ENCODE measurements at places on chromosomes 1 and 21.
A peak's percentile ranks its signal among the peaks of the same experiment; 100 is the strongest.

DNA sequence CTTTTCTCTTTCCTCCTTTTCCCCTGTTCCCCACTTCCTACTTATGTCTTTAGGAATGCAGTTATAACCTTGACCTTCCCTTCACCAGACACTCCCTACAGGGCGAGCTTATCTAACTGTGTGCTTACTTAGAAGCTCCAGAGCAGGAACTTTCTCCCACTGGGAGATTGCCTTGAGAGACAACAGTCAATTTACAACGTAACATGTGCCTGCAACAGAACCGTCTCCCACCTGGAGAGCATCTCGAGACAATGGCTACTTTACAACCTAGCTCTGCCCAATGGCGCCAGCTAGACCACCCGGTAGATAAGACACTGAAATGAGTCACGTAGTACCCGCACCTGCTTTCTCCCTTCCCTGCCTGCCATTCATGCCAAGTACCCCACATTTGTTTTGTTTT, 16.7 kb downstream of the HMGN1 start:
- no peak for DNase-seq

DNA sequence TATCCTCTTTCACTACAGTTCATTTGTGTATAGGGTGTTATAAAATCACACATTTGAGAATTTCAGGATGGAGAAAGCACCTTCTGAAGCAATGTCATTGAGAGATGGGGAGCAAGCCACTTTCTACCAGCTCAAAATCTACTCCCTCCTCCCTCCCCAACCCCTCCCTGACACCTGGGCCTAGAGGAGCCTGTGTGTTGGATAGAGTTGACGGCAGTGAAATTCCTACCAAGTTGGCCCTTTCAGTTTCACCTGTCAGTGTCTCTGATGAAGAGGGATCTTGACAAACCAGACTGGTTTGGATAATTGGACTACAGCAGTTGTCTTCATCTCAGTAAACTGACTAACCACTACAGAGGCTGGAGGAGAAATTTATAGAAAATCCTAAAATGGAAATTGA, 125.0 kb upstream of the HOOK1 start:
- no peak for DNase-seq

- no peak for DNase-seq
Measured at GRCh38 chr21:44710756-44711326, 531 bp downstream of the TSPEAR start.

DNA sequence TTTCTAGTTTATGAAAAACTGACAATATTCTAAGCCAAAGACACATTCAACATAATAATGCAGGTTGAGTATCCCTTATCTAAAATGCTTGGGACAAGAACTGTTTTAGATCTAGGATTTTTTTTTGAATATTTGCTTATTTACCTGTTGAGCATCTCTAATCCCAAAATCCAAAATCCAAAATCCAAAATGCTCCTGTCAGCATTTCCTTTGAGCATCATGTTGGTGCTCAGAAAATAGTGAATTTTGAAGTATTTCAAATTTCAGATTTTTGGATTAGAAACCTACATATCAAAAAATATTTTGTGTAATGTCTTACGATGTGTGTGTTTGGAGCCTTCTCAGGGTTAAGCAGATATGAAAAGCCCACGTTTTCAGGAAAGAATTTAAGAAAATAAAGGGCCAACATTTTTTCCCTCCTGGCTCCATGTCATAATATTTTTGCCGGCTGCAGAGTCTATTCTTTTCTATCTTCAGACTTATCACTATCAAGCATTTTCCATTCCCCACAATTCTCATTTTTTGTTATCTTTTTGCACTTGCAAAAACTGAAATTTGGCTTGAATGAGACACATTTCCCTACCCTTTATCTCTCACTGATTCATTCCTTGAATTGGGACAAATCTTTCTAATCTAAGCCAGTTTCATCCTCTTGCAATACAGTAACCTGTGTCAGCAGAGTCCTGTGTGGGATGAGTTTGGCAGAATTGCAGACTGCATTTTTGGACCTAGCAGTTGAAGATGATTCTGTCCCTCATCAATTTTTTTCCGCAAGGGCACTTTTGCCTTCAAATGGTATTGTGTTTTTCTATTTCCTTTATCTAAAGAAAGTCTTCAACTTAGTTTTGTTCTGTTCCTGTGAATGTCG, 233.9 kb downstream of the DISC1 start:
- no peak for DNase-seq

- DNase-seq: no peak
Measured at GRCh38 chr1:64882574-64883255, 83.6 kb downstream of the JAK1 start.

GRCh38 chr1:47693115-47693514, 255.3 kb downstream of the FOXD2 start:
- no peak for DNase-seq

DNA sequence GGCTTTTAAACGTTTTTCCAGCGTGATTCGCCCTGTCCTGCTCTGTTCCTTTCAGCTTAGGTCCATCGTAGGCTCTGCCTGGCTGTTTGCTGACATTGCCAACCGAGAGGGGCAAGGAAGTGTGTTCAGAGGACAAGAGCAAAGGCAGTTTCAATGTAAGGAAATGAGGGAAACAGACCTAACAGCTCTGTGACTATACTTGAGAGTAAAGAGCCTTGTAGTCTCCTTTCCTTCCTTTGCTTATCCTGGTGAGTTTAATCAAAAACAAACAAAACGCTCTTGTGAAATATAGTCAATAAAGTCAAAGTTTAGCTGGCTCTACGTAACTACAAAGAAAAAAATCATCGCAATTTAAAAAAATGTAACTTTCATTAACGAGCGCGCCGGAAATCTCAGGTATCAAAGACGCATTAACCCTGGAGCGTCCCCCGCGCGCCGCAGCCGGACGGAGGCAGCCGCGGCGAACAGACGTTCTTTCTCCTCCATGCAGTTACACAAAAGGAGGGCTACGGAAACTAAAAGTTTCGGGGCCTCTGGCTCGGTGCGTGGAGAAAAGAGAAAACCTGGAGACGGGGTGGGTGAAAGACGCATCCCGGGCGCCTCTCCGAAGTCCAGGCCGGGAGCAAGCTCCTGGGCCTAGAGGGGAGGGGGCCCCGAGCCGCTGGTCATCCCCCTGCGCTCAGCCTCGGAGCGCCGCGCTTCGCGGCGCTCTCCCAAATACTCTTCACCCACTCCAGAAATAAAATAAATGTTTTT, 617 bp upstream of the ADGRL2 start:
- DNase-seq: peak; percentile 62

DNA sequence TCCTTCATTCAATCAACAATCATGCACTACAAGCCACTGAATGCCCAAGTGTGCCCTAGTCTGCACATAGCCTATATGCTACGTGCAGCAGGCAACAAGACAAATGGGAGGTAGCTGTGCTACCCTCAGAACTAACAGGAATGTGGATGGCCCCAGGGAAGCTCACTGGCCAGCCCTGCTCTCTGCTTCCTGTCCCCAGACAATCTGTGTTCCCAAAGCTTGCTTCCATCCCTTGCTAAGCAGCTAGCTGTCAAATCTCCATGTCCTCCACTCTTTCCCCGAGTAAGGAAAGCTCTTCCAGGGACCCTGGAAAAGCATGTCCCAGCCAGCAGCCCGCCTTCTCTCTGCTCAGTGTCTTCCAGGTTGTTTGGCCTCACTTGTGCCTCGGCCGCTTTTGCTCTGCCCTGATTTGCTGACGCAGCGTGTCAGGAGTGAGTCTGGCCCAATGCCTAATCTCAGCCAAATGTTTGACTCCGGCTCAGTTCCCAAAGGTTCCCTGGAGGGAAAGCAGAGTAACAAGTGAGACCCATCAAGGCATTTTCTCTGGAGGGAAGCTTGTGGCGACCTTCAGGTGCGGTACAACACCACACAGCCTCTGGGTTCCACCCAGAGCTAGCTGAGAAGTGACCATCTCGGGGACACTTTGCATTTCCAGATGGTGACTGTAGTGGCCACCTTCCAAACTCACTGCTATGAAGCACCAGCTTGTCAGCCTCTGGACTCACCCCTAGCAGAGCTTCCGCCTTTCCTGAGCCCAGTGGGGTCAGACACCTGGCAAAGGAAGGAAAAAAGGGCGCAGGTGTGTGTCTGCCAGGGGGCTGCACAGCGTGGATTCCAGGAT, 243.4 kb downstream of the RHOU start:
- DNase-seq: peak; percentile 62

DNA sequence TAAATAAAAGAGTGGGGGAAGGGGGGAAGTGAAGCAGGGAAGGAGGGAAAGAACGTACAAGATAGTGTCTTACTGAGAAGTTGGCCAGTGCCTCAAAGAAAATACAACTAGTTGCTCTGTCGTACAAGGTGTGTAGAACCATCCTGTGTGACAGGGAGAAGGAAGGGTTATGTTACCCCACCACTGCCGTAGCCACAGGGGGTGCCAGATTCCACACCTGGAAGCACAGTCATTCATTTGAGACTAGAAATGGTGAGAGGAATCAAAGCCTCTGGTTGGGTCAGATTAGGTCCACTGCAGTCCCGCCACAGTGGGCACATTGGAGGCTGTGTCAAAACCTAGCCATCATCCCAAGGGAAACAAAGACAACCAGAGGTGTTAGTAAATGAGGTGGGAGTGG, 2.7 kb upstream of the ERI3 start:
- DNase-seq: no peak

GRCh38 chr1:5724847-5725246, 267.4 kb downstream of the NPHP4 start:
- DNase-seq: no peak

DNA sequence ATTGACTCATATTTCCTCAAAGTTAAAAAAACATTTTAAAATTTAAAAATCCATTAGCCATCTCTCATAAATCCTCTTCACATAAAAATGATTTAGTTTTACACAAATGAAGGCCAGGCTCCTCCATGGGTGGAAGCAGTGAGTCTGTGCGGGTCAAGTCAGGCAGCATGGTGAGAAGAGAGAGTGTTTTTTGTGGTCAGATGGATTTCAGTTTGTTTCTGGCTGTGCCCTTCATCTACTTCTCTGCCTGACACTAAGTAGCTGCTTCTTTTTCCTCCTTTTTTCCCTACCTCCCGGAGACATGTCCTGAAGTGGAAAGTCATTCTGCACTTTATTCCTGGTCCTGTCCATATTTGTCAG, 10.3 kb downstream of the PLA2G4A start:
- no peak for DNase-seq

- peak; percentile 55 for DNase-seq
Measured at GRCh38 chr21:42061195-42061985, 9.7 kb upstream of the UMODL1 start.

DNA sequence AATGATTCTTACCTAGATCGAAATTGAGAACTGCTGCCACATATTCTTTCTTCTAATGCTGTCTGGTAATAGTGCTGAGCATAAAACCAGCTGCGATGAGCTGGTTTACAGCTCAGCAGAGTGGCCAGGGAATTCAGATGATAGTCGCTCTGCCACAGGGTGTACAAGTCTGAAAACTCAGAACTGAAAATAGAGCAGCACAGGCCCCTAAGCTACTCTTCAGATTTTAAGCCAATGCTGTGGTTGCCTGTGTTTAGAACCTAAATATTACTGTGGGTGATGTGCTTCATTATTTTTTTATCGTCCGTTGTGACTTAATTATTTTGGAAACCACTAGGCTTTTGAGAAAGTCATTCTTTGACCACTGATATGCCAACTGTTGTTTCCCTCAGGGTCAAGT, 152.0 kb downstream of the ADGRL4 start:
- no peak for DNase-seq

DNA sequence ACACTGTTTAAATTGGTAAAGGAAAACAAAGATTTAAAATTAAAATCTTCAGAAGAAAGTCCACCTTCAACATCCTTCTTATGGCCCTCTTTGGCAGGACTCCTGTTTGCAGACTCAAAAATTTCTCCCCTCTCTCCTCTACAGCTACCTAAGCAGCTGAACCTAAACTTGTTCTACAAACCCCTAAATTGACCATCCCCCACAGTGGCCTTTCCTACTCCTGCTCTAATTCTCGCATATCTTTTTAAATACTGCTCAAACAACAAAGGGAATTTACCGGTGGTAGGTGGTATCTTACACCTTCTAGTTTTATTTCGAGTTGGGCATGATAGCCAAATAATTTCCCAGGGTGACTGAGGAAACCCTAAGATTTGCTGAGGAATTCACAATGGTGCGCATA, 53.5 kb upstream of the PDC start:
- no peak for DNase-seq

- DNase-seq: peak; percentile 39
Measured at GRCh38 chr1:228410015-228410414, 3.4 kb upstream of the TRIM11 start.

DNA sequence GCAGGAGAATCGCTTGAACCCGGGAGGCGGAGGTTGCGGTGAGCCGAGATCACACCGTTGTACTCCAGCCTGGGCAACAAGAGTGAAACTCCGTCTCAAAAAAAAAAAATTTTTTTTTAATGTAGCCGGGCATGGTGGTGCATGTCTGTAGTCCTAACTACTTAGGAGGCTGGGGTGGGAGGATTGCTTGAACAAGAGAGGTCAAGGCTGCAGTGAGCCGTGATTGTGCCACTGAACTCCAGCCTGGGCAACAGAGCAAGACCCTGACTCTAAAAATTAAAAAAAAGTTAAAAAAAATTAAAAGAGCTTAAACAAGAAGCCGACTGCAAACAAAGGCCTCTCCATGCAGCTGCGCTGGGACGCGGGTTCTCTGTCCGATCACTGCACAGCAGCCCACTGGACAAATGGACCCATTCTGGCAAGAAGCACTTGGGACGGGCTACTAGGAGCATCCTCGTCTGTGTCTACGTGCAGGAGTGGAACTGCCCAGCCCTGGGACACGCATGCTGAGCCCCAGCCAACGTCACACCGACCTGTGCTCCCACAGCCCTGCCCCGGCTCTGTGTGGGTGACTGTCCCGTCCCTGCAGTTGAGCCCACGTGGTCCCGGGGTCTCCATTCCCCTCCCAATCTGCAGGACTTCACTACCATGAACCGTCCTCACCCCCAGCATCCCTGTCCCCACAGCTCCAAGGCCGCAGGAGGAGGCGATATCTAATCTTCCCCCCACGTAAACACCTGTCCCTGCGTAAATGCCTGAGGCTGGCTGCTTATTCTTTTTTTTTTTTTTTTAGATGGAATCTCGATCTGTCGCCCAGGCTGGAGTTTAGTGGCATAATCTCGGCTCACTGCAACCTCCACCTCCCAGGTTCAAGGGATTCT, 12.3 kb downstream of the SLC35E2B start:
- DNase-seq: no peak
